Uterus (tissue), 4 donors: ENCODE measurements at places on chromosomes 3 and 15.

DNA sequence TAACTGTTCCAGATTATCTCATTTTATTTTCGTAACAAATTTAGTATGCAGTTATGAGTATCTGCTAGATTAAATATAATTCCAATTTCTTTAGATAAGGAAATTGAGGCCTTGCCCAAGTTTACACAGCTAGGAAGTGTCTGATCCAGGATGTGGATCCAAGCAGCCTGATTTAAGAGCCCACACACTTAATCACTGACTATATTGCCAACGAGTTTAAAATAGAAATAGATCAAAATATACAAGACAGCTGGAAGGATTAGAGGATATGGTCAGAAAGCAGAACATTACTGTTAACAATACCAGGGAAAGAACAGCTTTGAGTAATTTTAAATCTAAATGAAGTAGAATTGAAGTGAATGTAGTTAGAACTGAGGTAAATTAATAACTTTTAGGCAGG is 215.2 kb downstream of the C3orf38 start:
- no peak for DNase-seq

DNA sequence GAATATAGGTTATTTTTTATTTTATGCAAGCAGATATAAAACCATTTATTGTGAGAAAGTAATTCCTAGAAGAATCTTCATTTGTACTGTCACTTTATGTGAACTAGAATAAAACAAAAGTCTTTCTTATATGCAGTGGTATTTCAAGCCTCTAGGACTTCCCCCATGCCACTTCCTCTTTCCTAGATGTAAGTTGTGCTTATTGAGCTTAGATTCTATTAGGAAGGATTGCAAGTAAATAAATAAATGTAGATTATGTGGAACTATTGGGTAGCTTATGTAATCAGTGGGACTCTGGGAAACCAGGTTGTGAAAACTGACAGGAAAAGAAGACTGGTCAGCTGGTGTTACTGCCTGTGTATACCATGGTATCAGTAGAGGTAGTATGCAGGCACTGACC is 169.7 kb downstream of the RSRC1 start:
- DNase-seq, result no peak

DNA sequence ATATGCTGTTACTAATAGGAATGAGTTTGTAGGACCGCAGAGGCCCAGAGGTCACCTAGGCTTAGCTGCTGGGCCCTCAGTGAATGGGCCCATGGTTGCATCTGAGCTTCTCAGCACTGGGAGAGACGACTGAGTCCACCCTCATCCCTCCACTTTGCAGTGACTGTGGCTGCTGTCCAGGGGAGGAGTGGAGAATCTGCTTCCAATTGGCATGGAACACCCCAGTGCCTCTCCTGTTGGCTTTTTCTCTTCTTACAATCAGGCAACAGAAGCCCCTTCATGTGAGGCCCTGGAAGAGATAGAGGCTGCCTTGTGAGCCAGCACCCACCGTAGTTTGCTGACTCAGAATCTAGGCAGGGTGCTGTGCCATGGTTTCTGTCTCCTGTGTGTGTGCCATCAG is 55.6 kb downstream of the ARNT2 start:
- DNase-seq, result no peak

DNA sequence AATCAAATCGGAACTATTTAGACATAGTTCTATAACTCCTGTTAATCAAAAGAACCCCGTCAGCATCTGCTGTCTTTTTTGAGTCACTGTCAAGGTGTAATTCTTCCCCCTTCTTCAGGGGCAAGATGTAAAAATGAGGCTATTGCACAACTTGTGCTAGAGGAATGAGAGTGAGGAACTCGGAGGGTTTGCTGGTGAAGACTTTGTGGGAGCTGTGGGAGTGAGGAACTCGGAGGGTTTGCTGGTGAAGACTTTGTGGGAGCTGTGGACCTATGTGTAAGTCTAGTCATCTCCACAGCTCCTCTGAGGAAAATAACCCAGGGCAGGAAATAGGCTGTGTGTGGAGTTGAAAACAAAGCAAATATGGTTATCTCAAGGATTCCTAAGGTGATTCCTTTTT is 2.5 kb upstream of the CERS3 start:
- no peak for DNase-seq

DNA sequence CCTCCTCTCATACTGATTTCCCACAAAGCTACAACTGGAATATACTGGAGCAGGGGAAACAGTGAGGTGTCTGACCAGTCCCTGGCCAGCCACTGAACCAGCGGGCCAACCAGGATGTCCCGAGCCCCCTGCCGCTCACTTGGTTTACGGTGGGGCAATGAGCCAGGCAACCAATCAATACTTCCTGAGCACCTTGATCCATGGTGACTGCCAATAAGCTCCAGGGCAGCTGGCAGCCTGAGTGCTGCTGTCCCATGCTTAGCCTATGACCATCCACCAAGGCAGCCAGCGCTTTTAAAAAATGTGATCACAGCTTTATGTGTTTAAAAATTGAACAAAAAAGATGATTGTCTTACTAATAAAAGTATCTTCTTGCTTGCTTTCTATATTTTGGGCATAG is 4.2 kb downstream of the SCN10A start:
- no peak for DNase-seq

GRCh38 chr15:79932447-79932846 is 35.6 kb upstream of the MTHFS start:
- no peak for DNase-seq

- DNase-seq, result no peak
Measured at GRCh38 chr15:88419830-88420229, 47.4 kb downstream of the MRPL46 start.

- DNase-seq, result no peak
Measured at GRCh38 chr3:99869621-99870020, 52.0 kb downstream of the CMSS1 start.

DNA sequence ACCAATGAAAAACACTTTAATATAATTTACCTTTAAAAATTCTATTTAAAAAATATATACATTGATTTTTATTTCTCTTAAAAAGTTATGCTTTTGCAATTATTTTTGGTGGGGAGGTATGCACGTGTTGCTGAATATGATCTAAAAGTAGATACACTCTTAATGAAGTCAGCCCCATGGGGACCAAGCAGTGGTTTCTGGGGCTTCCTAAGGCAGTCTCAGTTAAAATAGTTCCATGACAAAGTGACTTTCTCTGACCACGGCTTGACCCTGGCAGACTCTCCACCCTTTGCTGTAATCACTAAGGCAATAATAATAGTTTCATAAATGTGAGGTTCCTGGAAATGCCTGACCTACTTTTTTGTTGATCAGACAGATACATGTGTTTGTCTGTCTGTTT is 50.4 kb downstream of the CCR4 start:
- no peak for DNase-seq

- DNase-seq, result peak; percentile 88
Measured at GRCh38 chr15:22980189-22981050, at the start of gene CYFIP1. CYFIP1 (minus strand) TSS chr15:22980368; CDS start chr15:22947285, 33,083 bp downstream.

GRCh38 chr3:101464235-101464634 is 48.8 kb downstream of the SENP7 start:
- DNase-seq, result no peak

DNA sequence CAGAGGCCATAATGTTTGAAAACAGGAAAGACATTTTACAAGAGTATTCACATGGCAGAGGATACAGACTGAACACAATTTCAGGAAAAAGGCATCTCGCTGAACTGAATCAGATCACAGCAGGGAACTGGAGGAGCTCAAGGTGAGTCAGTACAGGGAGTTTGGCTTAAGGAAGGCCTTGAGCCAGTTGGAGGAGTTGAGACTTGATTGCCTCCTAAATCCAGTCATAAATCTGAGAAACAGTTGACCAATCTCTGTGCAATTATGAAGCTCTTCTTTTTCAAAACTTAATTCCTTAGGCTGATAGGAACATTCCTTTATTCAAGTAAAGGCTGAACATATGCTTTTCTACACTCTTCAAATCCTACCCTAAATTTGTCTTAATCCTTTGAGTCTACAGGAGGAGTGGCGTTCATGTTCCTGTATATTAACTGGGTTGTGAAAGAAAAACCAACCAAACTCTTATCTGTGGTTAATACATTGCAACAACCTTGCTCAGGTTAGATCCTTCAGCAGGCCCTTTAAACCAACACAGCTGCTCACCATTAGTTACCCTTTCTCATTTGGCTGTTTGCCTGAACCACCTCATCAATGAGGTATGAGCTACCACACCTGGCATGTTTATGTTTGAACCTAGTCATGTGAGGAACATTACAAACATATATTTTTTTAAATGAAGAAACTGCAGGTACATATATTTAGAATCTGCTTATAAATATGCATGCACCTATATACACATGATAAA is 404.1 kb upstream of the ATP11B start:
- DNase-seq, result no peak

- no peak for DNase-seq
Measured at GRCh38 chr15:73899197-73900094, 26.1 kb downstream of the TBC1D21 start.

DNA sequence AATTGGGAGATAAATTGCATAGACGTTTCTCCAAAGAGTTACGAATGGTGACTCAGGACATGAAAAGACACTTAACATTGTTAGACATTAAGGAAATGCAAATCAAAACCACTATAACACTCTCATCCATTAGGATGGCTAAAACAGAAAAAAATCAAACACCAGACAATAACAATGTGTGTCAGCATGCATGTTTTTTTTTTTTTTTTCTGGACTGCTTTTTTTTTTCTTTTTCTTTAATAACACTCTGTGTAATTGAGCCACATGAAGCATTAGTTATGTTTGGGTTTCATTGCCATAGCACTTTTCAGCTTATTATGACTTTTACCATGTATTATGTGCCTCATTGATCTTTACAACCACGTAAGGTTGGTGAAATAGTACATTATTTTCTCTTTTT is 95.0 kb downstream of the NFKBIZ start:
- no peak for DNase-seq

DNA sequence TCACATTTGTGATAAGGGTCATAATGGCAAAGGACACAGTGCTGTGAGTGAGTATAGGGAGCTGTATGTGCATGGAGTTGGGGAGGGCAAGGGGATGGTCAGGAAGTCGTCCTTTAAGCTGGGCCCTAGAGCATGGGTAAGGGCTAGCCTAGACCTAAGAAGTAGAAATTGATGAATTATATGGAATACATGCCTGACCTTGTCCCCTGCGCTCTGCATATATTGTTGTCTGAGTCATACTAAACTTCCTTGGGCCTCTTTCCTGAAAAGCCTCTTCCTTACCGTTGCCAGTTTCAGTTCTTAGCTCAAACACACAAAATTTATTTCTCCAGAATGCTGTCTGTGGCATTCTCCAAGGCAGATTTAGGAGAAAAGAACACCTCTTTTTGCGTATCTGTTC is 4.6 kb downstream of the SNRK start:
- DNase-seq, result no peak

DNA sequence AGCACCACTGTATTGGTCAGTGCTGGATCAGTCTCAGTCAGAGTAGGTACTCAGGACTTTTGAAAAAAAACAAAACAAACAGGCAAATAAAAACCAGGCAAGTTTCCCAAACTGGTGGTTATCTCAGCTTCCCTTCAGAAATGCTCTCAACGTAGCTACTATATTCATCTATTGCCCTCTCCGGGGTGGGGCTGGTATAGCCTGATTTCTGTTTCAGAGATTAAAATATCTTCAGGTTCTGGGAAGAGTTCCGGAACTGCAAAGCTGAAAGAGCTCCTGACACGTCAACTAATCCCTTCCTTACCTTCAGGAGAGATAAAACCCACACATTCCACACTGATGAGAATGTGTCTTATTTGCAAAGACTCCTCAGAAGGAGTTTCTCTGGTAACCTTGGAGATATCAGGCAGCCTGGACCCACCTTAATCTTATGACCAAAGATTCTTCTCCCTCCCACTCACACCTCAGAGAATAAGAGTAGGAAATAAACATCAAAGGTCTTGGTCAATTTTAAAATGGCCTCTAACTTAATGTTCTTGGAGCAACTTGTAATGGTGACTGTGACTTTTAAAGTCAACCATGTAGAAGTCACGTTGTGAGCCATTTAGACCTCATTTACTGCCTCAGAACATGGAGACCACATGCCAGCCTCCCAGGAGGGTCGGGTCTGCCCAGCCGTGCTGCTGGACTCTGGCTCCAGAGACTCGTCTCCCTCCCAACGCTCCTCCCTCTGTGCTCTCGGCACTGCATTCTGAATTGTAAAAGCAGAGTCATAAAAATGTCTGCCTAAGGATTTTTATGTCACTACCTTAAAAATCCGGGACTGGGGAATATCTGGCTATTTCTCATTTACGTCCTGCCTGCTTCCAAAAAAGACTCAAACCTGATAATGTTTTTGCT is 53.8 kb downstream of the CDCP1 start:
- peak; percentile 65 for DNase-seq

DNA sequence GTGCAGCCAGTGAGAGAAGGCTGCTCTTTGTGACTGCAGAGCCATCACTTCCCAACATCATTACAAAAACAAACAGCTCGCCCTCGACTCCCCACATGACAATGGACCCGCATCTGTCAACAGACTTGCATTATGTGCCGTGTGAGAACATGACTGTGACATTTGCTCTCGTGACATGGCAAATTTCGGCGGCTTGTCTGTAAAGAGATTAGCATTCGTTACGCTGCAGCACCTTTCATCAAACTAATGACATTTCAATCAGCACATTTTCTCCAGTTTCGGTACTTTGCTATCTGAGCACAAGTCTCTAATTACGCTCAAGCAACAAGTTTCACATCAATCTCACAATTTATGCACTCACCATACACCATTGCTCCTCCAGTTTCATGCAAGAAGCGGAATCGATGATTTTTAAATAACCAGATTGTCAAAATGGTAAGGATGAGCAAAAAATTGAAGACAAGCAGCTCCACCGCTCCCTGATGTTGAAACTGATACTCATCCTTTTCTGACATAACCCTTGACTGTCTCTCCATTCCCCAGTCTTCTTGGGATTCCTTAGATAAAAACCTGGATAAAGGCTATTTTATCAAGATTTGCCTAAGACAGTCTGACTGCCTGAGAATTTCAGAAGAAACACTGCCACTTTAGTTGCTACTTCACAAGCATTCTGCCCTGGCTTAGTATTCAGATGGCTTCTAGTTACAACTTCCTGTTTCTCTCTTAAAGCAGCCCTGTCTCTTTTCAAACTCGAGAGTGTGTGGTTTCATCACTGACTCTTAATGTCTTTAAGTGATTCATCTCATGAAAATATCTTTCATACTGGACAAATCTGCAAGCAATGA is at the start of gene SLC9A9:
Gene SLC9A9, minus strand, starts transcription at position 682 of the 845 bp plus-strand sequence. Its CDS starts 146 bp downstream, at position 536.
- DNase-seq, result peak; percentile 16

DNA sequence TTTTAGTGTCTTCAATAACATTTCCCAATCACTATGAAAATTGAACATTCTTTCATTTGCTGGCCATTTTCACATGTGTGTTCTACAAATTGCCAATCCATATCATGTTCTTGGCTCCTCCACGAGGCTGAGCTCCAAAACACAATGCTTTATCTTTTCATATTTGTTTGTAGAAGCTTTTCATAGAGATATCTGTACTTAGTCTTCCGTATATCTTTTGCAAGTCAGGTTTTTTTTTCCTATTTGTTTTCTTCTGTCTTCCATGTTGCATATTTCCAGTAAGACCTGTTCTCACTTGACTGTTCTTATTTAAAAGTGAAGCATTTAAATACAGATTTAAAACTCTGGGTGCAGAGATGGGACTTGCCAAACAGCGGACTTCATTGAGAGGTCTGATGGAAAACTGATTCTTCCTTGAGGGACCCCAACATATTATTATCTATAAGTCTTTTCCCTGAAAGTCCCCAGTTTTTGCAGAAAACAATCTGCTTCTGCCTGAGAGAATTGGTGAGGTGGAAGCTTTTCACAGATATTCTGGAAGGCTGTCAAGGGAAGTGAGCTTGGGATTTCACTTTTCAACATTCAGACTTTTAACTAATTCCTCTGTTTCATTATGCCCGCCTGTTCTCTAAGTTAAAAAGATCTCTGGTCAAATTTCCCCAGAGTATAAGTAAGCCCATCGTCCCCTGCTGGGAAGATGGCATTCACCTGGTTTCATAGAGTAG is 77.8 kb upstream of the KCNMB2 start:
- DNase-seq, result no peak
